ENCODE measurements at places on chromosomes 5 and 9. TPM values are rescaled to one million over a fixed set of nuclear protein-coding genes. Genes with fewer than 3 reads are reported as not detected.

DAB2 gene
- total RNA-seq: 61.1 TPM

IQGAP2 gene
- total RNA-seq: 9.7 TPM

PRPF4 gene
- 15.9 TPM for total RNA-seq

FOXD4 gene
- 0.85 TPM for total RNA-seq

SLIT3 gene
- 24.1 TPM for total RNA-seq

KCNN2 gene
- 7.1 TPM for total RNA-seq

All from uterus (tissue), 4 donors.